Lower leg skin (tissue), 4 donors: ENCODE measurements at places on chromosomes 12 and 14.

DNA sequence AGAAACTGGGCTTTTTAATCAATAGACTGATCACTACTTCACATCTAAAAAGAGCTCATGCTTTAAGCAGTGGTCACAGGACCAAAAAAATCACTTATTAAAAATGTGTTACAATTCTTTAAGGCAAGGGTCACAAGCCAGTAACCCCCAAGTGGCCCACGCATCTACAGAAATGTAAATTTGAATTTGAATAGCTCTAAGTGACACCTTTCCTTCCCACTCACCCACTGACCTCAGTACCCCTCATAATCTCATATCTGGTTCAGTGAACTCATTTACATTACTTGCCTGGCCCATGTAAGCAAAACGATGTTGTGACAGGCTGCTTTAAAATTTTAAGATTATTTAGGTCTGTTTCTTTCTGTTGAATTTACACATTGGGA lies 27.4 kb downstream of the NELL2 start:
- no peak for DNase-seq

DNA sequence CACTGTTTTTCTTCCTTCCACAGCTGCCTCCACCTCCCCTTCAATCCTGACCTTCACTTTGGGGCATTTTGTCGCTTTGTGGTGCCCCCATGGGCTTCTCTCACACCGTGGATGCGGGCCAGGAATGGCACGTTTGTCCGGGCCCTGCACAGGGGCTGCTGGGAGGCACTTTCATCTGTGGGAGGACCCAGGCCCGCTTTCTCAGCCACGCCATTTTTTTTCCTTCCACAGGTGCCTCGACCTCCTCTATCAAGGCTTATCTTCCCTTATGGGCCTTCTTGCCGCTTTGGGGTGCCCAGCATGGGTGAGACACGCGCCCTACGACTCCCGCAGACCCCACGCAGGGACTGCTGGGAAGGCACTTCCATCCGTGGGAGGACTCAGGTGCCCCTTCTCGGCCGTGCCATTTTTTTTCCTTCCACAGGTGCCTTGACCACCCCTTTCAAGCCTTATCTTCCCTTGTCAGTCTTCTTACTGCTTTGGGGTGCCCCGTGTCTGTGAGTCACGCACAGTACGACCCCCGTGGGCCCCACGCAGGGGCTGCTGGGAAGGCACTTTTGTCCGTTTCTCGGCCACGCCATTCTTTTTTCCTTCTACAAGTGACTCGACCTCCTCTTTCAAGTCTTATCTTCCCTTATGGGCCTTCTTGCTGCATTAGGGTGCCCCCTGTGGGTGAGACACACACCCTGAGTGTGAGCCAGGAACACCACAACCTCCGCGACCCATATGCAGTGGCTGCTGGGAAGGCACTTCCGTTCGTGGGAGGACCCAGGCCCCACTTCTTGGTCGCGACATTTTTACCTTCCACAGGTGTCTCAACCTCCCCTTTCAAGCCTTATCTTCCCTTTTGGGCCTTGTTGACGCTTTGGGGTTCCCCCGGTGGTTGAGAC lies 270.7 kb downstream of the ALG10 start:
- DNase-seq: no peak

DNA sequence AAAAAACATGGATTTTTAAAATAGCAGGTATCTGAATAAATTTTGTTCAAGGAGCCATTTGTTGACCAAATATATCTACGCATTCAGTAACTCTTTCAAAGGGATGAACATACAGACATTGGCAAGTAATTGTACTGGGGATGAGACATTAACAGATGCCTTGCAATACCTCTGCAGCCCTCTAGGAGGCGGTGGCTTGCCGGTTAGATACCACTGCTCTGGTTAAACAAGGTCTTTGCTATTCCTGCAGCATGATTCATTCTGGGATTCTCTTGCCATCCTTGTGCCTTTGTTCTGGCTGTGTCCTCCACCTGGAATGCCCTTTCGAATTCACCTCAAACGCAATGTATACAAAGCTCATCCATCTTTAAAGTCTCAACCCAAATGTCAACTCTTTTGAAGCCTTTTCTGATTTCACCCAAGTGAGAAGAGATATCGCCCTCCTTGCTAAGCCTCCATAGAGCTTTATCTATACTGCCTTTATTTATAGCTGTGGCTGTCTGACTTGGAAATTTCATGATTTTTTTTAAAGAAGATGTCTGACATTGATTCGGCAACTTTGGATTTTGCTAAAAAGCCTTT lies 131.0 kb upstream of the SRRM4 start:
- DNase-seq: no peak

DNA sequence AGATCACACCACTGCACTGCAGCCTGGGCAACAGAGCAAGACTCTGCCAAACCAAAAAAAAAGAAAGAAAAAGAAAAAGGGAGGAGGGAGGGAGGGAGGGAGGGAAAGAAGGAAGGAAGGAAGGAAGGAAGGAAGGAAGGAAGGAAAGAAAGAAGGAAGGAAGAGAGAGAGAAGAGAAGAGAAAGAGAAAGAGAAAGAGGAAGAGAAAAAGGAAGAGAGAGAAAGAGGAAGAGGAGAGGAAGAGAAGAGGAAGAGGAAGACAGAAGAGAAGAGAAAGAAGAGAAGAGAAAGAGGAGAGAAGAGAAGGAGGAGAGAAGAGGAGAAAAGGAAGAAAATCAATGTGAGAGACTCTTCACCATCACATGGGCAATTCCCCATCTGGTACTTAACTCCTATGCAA lies 57.6 kb upstream of the CRACR2A start:
- no peak for DNase-seq

DNA sequence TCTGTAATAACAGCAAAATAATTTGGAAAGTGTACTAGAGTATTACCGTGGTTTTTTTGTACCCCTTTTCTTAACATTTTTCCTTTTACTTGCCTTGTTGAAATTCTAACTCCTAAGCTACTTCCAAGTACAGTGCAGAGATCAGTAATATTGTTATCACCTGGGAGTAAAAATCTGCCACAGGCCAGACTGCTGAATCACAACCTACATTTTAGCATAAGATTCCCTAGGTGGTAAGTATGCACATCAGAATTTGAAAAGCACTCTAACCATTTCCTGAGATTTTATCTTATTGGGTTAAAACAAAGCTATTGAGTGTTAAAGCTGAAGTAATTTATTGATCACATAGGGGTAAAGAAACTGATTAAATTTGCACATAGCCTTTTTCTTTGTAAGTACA lies 55.2 kb upstream of the KCNH3 start:
- DNase-seq: no peak

- DNase-seq: no peak
These were observed 394.9 kb downstream of the BCL11B start for GRCh38 chr14:98877065-98877464.

- no peak for DNase-seq
These were observed 100.7 kb downstream of the LRRK2 start for GRCh38 chr12:40325349-40325960.

GRCh38 chr12:103422328-103422727 lies 73.4 kb downstream of the C12orf42 start:
- DNase-seq: no peak

- no peak for DNase-seq
These were observed 5.5 kb upstream of the CELA1 start for GRCh38 chr12:51351913-51352532.

DNA sequence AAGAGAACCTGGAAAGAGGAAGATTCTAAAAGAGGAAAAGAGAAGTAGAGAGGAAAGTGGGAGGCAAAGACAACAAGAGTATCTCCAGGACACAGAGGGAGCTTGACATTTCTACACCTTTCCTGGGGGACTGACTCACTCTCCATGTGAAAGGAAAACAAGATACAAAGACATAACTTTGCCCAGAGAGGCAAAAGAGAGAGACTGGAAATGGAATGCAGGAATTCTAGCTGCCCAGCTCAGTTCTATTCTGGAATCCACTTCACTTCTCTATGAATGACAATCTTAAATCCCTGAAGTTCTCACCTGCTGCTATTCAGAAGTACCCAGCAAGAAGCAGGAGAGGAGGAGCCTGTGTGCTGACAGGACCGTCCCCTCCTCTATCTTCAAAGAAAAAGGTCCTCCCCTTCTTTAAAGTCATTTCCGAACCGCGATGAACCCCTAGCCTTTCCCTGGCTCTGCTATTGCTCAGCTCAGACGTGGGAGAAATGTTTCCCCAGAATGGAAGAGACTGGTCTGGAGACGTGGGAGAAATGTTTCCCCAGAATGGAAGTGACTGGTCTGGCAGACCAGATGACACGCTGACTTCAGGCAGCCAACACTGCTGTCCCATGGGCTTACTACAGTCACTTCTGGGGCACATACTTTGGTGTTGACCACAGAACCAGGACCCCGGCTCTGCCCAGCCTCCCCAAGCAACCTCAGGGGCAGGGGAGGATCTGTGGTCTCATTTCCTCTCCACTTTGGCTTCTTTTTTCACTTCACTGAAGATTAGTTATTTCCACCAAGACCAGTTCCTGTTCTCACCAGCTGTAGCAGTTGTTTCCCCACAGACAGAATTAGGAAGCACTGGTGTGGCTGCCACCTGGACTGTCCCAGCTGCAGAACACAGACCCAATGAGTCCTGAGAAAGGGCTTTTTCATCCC lies 8.3 kb downstream of the FMNL3 start:
- no peak for DNase-seq

DNA sequence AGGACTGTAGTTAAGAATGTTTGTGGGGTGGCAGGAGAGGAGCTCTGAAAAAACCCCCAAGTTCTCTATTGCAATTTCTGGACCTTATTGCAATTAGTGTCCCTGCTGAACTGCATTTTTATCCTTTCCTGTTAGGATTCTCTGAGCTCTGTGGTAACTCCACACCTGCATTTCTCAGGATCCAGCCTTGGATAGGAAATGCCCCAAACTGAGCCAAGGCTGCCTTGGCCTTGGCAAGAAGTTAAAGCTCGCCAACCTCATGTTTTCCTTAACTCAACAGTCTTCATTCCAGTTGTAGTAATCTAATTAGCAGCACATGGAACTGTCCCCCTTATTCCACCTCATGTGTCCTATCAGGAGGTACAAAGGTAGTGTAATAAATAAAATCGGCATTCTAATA lies 66.5 kb downstream of the C12orf75 start:
- DNase-seq: no peak

DNA sequence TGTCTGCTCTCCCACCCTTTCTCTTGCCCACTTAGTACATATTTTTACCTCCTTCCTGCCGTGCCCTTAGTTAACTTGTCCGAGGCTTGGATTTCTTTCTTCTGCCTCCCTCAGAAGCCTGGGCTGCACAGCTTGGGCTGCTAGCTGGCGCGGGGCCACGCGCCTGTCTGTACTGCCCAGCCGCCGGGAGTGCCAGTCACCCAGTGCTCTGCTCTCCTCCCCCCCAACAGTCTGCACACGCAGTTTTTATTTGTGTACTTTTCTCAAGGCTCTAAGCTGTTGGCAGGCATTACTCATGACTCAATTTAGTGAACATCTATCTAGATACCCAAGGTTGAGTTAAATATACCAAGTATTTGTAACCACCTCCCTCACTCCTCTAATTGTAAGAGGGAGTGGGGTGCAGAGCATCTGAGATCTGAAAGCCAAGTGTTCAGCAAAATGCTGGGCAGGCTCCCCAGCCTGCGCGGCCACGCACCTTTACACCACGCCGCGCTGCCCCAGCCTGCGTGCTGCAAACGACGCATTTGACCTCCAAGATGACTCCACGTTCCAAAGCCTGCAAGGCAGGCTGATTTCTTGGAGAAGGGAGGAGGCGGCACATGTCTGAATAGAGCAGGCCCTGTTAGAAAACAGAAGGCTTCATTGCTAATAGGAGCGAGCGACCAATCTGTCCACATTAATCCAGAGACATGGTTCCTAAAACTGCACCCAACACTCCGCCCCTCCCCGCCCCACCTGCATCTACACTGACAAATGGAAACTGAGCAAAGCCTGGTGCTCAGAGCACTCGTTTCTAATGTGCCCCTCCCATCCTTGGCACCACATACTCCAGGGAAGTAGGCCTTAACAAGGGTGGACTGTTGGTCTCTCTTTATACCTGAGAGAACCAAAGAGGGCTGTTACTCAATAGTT lies 18.2 kb upstream of the CACNA2D4 start:
- DNase-seq: no peak

DNA sequence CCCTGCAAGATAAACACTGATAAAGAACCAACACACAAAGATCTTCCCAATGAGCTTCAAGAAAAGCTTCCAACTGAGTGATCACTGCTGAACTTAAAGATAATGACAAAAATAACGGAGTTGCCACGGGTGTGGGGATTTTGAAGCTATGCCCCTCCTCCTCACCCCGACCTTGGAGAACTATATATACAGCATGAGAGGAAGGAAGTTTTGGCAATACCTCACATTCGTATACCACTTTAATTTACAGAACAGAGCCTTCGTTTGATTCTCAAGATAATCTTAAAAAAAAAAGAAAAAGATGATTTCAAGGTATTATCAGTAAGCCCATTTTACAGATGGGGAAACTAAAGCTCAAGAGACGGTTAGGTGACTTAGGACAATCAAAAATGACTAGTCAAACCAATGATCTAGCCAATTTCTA lies 715 bp downstream of the NEK9 start:
- DNase-seq: no peak
